ENCODE measurements at places on chromosomes 3 and 15.

DNA sequence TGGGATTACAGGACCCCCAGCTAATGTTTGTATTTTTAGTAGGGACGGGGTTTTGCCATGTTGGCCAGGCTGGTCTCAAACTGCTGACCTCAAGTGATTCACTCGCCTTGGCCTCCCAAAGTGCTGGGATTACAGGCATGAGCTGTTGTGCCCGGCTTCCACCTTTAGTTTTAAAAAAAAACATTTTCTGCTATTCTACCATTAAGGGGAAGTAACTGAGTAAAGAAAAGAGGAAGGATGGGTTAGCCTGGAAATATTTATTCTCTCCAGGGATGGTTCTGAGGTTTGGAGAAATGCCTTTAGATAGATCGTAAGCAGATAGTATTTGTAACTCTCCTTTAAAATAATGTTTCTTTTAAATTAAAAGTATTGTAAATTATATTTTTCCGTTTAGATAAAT, 3.1 kb downstream of the AP4E1 start:
- no peak for DNase-seq

- no peak for DNase-seq
These were observed 22.7 kb downstream of the SEC61A1 start for GRCh38 chr3:128074851-128075521.

DNA sequence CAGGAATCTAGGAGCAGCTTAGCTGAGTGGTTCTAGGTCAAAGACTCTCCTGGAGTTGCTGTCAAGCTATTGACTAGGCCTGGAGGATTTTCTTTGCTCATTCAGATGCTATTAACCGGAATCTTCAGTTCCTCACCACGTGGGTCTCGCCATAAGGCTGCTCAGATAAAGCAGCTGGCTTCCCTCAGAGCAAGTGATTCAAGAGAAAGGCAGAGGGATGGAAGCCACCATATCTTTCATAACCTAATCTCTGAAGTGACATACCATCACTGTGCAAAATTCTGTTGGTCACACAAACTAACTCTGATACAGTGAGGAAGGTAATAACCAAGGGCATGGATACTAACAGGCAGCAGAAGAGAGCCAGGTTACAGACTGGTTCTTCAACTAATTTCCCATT, 72.7 kb upstream of the FLNB start:
- DNase-seq: no peak

GRCh38 chr3:37223141-37223558, 48.8 kb upstream of the LRRFIP2 start:
- DNase-seq: peak; percentile 50

DNA sequence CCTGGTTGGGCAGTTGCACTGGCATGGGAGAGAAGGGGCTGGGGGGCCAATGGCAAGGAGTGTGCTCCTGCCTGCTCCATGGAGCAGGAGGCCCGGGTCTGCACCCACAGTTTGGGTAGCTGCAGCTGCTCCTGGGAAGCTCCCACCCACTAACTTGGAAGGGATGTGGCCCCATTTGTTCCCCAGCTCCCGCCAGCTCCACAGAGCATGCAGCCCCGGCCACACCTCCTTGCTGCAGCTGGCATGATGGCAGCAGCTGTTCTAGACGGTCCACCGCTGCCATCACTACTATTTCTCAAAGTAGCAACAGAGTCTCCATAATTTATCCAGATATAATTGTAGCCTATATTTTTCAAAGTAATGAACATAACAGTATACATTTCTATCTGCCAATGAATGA, 65.8 kb downstream of the PIK3CB start:
- DNase-seq: no peak

- DNase-seq: no peak
These were observed 361 bp upstream of the LCMT2 start for GRCh38 chr15:43330780-43331087.

DNA sequence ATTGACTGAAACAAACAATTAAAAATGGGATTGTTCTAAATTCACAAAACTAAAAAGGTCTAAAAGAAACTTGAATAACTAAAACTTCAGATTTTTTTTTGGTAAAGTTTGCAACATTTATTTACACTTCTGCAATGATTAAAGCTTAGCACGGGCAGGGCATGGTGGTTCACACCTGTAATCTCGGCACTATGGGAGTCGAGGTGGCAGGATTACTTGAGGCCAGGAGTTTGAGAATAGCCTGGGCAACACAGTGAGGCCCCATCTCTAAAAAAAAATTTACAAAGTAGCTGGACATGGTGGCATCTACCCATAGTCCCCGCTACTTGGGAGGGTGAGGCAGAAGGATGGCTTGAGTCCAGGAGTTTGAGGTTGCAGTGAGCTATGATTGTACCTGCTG, 31.6 kb downstream of the TLNRD1 start:
- DNase-seq: no peak

DNA sequence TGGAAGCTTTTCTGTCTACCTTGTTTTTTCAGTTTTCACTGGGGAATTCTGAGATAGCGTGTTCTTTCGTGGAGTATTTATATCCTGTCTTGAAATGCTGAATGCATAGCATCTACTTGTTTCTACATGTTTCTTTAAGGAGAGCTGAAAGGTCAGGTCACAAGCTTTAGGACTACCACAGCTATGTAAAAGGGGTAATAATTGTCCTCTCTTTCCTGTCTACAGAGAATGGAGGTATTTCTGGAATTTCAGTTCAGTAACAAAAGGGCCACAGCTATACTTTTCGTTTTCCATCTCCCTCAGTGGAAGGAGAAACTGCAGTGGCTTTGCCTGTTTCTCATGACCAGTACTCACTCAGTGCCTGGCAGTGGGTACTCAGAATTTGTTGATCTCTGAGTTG, 4.7 kb downstream of the INAFM2 start:
- DNase-seq: no peak

- no peak for DNase-seq
These were observed 94.0 kb downstream of the LRRK1 start for GRCh38 chr15:101013201-101013550.

GRCh38 chr15:25468611-25469010, 29.8 kb upstream of the UBE3A start:
- DNase-seq: no peak

DNA sequence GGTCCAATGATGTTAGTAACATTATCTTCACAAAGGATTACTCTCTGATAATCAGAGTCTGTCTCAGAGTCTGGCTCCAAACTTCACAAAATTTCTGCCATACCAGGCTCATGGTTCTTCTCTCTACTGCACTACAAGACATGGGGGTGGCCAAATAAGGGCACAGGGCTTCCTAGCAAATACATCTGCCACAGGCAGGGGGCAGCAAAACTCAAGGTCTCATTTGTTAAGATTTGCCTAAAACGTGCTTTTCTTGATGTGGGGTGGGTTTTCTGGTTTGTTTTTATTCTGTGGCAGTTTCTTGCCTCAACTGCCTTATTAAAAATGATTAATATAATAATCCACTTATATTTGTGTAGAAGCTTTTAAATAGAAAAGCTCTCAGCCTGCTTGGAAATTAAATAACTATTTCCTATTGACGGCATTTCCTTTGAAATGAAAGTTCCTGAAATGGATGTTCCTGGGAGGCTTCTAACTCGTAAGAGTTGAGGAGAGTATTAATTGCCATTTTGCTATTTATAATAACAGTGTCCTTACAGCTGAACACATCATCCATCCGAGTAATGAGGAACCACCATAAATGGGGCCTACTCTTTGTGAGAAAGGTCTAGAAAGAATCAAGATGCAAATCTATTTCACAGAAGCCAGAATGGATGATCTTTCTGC, 53.8 kb downstream of the SST start:
- peak; percentile 3 for DNase-seq

GRCh38 chr15:68047826-68048225, 6.3 kb upstream of the PIAS1 start:
- no peak for DNase-seq

DNA sequence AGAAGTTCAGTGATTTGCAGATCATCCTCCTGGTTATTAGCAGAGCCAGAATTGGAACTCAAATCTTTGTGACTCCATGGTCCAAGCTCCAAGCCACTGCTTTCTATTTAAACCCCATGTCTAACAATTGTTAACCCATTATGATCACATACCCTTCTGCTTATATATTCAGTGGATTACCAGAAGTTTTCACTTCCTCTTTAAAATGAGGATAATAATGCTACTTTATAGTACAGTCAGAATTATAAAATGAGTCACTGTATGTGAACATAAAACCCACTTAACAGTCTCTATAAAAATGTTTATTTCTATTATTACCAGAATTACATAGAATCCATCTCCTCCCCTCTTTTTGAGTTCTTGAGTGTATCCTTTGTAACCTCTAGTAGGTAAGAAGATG, 550.7 kb upstream of the DPPA4 start:
- DNase-seq: no peak

DNA sequence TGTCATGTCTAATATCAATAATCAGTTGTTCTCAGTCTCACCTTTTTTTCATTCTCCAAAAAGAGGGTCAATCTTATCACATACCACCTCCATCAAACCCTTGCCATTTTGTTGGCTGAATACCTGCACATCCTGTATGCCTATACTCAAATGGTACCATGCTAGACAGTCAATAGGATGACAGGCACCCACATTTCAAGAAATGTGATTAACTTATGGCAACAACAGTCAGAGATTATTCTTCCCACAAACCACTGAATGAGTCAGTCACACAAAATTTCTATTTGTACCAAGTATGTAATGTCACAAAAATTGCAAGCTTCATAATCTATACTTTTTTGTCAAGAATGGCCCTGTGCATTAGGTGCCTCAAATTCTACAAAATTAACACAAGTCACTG, 5.1 kb upstream of the SLC27A2 start:
- DNase-seq: no peak

- DNase-seq: no peak
These were observed 29.9 kb upstream of the CACNA2D2 start for GRCh38 chr3:50533316-50533715.

- no peak for DNase-seq
These were observed 1.4 kb upstream of the SLC51A start for GRCh38 chr3:196214783-196215441.

GRCh38 chr15:48974882-48975281, 11.2 kb upstream of the SHC4 start:
- no peak for DNase-seq

- no peak for DNase-seq
These were observed 409.8 kb downstream of the TBL1XR1 start for GRCh38 chr3:176787506-176787905.

DNA sequence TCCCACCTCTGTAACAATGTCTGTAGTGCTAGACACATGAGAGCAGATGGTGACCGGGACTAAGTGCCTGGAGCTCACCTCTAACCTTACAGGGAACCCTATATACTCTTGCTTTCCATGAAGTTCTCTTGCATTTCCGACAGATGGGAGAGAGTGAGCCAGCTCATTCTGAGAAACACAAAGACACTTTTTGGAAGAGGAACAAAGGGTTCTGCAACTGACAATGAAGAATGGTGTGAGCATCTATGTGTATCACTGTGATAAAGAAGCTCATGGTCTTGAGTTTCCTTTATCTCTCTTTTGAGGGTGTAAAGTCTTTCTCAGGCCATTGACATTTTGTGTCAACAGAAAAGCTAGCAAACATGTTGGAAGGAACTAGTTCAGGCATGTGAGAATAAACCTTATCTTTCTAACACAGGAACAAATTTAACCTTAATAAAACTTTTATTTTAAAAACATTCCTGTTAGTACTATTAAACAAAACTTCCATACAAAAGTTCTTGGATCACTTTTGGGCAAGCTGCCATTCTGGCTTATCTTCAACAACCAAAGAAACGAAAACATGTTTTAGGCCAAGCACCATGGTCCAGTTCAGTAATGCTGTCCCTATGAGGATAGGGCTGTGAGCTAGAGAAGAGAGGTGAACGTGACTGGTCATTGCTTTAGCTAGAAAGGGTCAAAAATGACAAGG, 142.7 kb downstream of the THRB start:
- DNase-seq: no peak

GRCh38 chr3:87225659-87226058, 1.4 kb upstream of the CHMP2B start:
- DNase-seq: no peak

DNA sequence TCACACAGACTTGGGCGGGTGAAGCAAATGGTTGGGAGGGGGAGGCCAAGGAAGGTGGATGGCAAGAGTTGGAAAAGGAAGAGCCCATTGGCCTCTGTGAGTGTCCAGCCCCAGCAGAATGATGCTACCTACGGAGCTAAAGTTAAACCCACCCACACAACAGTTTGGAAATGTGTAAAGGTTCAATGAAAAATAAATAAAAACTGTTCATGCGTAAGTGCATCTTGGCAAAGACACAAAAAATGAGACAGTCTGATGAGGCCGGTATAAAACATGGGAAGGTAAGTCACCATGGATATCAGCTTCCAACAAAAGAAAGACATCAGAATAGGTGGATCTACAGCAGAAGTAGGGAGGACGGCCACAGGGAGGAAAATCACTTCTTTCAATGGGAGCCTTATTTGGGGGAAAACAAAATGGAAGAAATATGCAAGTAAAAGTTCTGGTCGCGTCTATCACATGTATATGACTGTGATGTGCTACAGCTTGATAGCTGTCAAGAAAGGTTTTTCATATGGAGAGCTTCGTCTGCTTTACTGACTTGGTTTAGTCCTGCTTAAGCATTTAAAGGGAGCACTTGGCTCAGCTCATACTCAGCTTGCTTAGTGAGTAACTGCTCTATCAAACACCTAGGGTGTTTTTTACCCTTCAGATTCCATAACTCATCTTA, 82.8 kb downstream of the TIGIT start:
- DNase-seq: no peak

GRCh38 chr3:129954514-129954913, 20.0 kb upstream of the TRH start:
- DNase-seq: no peak

GRCh38 chr3:119894195-119894594, 112.3 kb downstream of the NR1I2 start:
- no peak for DNase-seq

GRCh38 chr3:99925584-99926230, 108.0 kb downstream of the CMSS1 start:
- no peak for DNase-seq

DNA sequence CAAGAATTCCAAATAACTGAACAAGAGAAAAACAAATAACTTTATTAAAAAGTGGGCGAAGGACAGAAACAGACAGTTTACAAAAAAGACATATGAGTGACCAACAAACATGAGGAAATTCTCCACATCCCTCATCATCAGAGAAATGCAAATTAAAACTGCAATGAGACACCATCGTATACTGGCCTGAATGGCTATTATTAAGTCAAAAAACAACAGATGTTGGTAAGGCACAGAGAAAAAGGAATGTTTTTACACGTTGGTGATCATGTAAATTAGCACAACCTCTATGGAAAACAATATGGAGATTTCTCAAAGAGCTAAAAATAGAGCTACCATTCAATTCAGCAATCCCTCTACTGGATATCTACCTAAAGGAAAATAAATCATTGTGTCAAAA, 1260.4 kb upstream of the ALCAM start:
- DNase-seq: no peak

Data from SW 1271 (cell line).